ENCODE measurements at places on chromosomes 7 and 10. TPM values are rescaled to one million over a fixed set of nuclear protein-coding genes. Genes with fewer than 3 reads are reported as not detected.
A peak's percentile ranks its signal among the peaks of the same experiment; 100 is the strongest.

GRCh38 chr10:72332423-72333111 is 22.2 kb downstream of the DNAJB12 start:
- DNase-seq = no peak

The IGFBP3 gene
- total RNA-seq = 1.9 TPM

The TRIM4 gene
- total RNA-seq = 24.9 TPM

The CCDC172 gene
- not detected for total RNA-seq

GRCh38 chr10:32938554-32939061 is 19.4 kb downstream of the ITGB1 start:
- no peak for DNase-seq

The FBXO24 gene
- total RNA-seq = 2.2 TPM

The SPAM1 gene
- total RNA-seq = not detected

- no peak for DNase-seq
Measured at GRCh38 chr7:11642276-11642675, 189.7 kb downstream of the THSD7A start.

The PKD2L1 gene
- total RNA-seq = not detected

DNA sequence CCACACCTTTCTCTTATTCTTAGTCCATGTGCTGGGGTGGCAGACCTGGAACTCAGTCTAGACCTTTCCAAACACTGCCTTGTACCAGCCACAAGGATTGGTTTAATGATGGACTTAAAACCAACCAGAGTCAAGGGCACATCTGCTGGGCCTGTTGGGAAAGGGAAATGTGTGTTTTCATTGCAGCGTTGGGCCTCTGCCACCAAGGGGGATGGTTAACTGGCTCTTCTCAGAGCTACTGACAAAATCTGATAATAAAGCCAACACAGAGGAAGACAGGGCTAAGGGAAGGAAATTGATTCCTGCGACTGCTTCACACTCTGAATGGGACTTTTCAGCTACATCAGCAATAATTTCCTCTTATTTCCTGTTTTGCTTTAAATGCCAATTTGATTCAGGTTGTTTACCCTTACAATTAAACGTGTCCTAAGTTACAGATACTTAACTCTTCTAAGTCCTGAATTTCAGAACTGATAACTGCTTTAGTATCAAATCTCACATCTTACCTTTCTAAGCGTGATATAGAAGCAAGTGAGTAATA is 68.4 kb upstream of the MALRD1 start:
- DNase-seq = no peak

GRCh38 chr7:64515330-64515729 is 47.5 kb downstream of the ZNF680 start:
- DNase-seq = no peak

GRCh38 chr7:105079348-105079747 is 65.3 kb downstream of the KMT2E start:
- no peak for DNase-seq

DNA sequence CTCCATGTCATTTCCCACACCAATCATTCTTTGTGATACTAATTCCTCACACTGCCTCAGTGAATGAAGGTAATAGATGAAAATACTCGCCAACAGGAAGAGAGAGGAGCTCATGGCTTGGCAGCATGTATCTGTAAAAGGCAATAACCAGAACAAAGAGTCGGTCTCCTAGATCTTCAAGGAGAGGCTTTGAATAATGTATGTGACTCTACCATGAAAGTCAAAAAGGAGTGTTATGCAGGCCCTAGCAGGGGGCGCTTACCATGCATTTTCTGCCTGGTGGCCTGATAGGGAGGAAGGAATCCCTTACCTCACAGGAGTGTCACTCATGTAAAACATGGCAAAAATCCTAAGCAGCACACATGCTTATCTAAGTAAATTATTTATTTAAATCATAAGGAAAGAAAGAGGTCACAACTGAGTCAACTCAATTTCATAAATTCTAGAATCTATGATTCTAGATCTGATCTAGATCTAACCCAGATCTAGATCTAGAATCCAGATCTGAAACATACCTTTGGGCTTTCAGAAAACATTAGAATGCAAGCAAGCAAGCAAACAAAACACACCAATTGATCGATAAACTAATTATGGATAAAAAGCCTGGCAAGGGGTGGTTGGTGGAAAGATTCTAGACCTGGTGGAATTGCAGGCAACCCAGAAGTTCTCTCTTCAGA is 226.3 kb upstream of the KLF6 start:
- DNase-seq = no peak

DNA sequence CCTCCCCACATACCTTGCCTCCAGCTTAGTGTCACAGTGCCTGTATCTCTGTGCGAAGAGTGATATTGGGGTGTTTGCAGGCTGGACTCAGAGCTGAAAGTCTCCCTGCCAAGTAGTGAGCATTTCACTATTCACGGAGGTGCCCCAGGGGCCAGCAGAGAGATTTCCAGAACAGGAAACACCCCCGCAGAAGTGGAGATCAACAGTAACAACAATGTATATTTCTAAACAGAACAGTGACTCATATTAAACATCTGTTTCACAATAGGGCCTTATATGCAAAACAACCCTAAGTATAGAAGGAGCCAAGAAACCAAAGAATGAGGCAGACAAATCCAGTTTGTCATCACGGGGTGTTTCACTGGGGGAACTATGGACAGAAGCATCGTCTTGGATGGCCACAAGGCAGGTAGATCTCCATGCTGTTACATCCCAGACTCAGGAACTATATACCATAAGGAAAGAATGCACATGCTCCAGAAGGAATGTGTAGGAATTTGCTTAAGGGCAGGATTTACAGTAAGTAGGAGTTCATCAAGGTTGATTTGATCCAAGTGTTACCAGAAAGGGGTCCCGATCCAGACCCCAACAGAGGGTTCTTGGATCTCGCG is 29.3 kb upstream of the CCL24 start:
- DNase-seq = peak; percentile 80

The MRPS33 gene
- 95.8 TPM for total RNA-seq

The WDFY4 gene
- total RNA-seq = not detected

GRCh38 chr10:43420369-43421200 is 11.6 kb upstream of the HNRNPF start:
- DNase-seq = peak; percentile 91

The KCNH2 gene
- total RNA-seq = 0.45 TPM

- DNase-seq = no peak
Measured at GRCh38 chr7:64180989-64181388, 26.0 kb upstream of the ZNF735 start.

The NAT16 gene
- total RNA-seq = not detected

The SPDYE9 gene
- total RNA-seq = not detected

The GDF2 gene
- total RNA-seq = not detected

GRCh38 chr10:1230138-1230537 is 174.0 kb downstream of the WDR37 start:
- no peak for DNase-seq

DNA sequence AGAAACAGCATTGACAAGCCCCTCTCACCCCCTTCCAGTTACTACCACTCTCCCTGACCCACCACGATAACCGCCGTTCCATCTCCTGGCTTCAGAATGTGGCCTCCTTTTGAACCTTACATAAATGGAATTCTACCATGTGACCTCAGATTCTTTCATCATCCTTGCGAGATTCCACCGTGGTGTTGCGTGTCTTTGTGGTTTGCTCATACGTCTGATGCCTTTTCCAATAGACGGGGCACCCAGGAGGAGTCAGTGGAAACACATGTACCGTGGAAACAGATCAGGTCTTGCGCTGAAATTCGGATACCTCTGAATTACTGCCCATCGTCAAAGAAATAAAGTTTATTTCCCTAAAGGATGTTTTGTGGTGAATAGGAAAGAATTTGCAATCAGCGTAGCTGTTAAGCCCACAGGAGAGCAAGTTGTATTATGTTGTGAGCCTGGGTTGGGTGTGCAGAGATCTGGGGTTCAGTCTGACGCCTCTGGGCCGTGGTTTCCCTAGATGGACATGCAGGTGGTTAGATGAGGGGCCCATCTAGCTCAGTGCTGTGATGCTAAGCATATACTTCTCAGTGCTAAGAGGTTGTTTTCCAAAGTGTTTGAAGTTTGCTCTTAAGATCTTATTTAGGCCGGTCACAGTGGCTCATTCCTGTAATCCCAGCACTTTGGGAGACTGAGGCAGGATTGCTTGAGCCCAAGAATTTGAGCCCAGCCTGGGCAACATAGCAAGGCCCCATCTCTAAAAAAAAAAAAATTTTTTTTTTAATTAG is 29.1 kb downstream of the GTF2IRD1 start:
- no peak for DNase-seq

DNA sequence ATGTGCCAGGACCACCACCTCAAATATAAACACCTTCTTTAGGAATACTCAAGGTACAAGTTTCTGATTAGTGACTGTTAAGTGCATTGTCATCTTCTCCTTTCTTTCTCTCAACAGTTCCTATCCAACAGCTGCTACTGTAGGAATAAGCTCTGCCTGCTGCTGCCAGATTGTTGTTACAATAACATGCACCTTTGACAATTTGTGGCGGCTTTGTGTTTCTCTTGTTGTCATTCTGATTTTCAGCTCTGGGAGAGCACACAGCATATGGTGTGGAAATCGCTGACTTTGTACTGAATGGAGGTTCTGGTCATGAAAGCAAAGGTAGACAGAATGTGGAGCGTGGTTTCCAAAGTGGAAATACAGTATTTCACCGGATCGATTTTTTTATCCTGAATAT is 182.8 kb downstream of the SEC23IP start:
- DNase-seq = no peak

- DNase-seq = no peak
Measured at GRCh38 chr7:117673839-117674238, 194.0 kb downstream of the CFTR start.

- no peak for DNase-seq
Measured at GRCh38 chr10:15155978-15156656, 12.4 kb downstream of the NMT2 start.

- DNase-seq = peak; percentile 15
Measured at GRCh38 chr7:32957326-32958045, at the start of gene FKBP9. FKBP9 (plus strand) TSS chr7:32957440; CDS start chr7:32957574, 134 bp downstream.
